ENCODE measurements at places on chromosomes 4 and X.

GRCh38 chrX:103733017-103733416, 22.3 kb downstream of the TMEM31 start:
- DNase-seq = no peak

DNA sequence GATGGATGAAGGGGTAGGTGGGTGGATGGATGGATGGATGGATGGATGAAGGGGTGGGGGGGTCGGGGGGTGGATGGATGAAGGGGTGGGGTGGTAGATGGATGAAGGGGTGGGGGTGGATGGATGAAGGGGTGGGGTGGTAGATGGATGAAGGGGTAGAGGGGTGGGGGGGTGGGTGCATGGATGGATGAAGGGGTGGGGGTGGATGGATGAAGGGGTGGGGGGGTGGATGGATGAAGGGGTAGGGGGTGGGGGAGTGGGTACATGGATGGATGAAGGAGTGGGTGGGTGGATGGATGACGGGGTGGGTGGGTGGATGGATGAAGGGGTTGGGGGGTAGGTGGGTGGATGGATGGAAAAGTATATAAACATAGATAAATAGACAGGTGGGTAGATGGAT, 74.2 kb downstream of the PRKX start:
- DNase-seq = no peak

GRCh38 chrX:72021975-72022374, 109.7 kb downstream of the RTL5 start:
- peak; percentile 33 for DNase-seq

GRCh38 chr4:79682161-79682560, 274.1 kb upstream of the GK2 start:
- no peak for DNase-seq

GRCh38 chr4:171582961-171583581, 230.1 kb upstream of the GALNTL6 start:
- no peak for DNase-seq

DNA sequence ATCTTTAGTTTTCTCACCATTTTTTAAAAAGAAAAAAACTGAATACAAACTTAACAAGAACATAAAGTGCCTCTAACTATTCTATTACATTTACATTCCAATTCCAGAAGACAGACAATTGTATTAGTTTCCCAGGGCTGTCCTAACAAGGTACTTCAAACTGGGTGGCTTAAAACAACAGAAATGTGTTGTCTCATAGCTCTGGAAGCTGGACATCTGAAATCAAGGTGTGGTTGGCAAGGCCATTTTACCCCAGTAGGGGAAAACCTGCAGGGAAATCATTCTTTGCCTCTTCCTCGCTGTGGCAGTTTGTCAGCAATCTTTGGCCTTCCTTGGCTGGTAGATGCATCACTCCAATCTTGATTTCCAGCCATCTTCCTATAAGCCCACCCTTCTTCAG, 37.5 kb upstream of the TMEM33 start:
- DNase-seq = no peak

DNA sequence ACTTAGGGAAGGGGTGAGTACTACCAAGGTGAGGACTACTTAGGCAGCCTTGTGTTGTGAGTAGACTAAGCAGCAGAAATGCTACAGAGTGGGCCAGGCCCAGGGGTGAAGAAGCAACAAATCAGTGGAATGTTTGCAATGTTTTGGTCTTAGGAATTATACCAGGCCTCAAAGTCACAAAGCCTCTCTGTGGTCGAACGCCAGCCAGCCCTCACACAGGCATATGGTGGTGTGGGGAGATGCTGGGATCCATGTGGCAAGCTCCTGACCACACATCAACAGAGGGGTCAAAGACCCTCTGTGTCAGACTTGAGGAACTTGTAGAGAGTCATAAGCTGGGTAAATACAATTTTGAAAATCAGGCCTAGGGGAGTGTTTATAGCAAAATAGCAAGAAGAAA, 153.8 kb upstream of the KLF3 start:
- no peak for DNase-seq

DNA sequence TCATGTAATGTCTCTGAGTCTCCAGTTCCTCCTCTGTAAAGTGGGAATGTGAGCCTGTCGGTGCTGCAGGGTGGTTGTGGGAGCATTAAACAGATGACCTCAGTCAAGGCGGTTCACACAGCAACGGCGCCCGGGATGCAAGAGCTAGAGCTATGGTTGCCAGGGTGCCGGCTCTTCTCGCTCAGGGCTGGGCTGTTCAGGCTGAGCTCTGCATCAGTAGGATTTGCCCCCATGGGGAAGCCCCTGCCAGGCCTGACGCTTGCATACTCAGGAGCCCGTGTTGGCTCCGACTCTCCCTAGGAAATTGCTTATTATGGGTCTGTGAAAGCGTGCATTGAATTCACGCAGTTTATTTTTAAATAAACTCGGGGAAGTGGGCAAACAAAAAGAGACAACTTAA, 67.3 kb downstream of the PSAPL1 start:
- DNase-seq = no peak

DNA sequence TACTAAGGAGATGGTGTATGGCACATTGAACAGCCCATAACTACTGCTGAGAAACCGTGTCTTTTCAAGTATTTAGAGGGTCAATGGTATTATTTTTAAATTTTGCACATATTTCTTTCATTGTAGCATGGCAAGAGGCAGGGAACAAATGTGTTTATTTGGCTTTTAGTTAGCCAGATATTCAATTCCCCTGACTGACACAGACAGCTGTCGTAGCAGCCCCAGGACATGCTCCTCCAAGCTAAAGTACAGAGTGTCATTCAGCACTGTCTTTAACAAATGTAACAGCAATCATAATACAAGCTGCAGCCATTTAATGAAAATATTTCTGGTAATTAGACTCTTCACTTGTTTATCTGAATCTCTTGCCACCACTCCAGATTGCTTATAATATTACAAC, 687.1 kb downstream of the KLHL13 start:
- no peak for DNase-seq

- no peak for DNase-seq
Observed at GRCh38 chr4:74110670-74111069, 11.7 kb upstream of the CXCL2 start.
